ENCODE measurements at places on chromosomes 16 and 17.
A peak's percentile ranks its signal among the peaks of the same experiment; 100 is the strongest.

- no peak for DNase-seq
These were observed 56.0 kb downstream of the MEAK7 start for GRCh38 chr16:84448444-84448843.

DNA sequence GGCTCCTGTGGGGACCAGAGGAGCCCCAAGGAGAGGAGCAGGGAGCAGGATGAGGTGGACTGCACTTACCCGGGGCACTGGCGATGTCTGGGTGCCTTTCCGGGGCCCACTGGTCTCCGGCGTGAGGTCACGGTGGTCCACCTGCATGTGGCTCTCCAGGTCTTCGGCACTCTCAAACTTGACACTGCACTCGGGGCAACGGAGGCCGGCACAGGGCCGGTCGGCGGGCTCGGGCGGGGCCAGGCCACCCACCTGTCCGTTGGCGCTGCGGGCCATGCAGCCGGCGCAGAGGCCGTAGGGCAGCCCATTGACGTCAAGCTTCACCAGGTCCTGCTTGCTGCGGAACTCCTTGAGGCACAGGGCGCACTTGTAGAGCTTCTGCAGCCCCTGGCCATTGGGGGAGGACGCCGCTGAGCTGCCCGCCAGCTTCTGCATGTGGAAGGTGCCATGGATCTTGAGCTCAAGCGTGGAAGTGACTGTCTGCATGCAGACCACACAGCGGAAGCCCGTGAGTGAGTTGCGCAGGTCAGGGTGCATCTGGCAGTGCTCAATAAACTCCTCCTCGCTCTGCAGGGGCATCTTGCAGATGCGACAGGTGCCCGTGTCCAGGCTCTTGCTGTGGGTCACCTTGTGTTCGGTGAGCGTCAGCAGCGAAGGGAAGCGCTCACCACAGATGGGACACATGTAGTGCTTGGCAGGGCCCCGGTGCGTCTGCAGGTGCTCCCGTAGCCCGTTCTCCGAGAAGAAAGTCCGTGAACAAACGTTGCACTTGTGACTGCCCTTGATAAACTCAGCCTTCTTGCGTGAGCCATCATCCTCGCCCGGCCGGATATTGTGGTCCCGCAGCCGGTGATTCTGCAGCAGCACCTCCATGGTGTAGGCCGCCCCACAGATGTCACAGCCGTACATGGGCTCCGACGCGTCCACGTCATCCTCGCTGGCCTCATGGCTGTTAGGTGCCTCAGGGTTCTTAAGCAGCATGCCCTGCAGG, 220.0 kb downstream of the ZNF423 start:
- DNase-seq = no peak

DNA sequence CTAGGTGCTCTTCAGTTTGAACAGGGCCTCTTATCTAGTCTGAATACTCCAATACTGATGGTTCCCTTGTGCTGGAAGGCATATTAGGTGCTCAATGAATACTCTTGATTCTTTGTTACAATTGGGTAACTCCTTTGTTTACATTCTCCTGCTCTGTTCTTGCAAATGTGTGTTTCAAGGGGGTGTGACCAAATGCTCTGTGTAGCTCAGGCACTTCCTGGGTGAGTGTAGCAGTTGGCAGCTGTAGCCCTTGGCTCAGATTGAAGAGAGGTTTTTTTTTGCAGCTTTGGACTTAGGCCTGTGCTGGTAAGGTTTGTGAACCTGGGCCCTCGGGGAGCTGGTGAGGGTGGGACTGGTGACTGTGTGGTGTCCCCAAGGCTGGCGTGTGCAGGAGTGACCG, 20.2 kb downstream of the TBCD start:
- DNase-seq = no peak

DNA sequence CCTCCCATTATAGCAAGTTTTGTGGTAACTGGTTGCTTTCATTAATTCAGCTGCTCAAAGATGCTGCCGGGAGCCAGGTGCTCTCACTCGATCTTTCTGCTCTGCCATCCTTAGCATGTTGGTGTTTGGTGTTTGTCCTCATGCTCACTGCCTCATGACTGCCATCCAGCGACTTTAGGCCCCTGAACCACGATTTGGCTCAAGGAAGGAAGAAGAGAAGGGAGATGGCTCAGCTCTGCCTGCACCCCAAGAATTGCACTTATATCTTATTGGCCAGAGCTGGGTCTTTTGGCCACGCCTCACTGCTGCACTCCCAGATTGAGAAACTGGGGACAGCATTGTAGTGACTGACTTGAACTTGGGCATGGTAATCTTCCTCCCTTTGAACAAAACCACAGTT, 52.7 kb downstream of the ARSG start:
- DNase-seq = no peak

DNA sequence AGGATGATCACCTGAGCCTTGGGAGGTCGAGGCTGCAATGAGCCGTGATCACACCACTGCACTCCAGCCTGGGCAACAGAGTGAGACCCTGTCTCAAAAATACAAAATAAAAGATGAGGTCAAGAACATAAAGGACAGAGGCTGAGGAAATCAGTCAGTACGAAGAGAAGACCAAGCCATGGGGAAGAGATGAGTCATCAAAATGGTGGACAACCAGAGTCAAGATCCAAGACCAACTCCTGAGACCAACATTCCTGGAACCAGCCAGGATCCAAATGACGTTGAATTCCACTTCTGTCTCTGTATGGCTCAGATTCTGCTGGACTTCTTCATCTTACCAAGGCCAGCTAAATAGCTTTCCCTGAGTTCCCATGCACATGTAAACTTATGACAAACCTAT, 44.8 kb upstream of the NOG start:
- DNase-seq = no peak

GRCh38 chr17:17186551-17187505, 19.3 kb downstream of the PLD6 start:
- no peak for DNase-seq

DNA sequence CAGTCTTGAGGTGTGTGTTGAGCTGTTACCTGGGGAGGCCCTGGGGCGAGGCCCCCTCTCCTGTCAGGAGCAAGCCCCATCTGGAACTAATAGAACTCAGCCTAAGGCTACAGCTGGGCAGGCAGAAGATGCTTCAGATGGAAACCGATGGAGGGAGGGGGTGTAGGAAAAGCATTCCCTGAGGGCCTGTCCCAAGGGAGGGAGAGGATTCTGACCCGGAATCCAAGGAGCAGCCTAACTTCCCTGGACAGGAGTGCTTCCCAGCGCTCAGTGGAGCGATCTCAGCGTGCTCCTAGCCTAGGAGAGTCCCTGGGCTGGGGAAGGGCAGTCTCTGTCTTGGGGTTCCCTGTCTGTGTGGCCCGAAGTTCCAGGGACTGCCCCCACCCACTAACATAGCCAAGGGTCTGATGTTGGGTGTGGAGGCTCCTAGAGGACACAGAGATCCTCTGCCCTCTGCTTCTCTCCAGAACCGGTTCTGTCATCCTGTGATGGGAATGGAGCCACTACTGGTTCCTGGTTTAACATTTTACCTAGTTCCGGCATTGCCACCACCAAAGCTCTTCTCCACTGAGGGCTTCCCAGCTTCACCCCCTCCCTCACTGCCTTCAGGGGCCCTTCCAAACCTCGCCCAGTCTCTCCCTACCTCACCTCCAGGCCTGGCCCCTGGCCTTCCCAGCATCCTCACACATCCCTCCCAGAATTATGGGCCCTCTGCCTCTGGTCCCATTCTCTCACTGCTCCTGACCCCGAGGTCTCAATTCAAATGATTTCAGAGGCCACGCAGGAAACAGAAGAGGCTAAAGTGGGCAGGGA, 58.7 kb downstream of the RTN4RL1 start:
- no peak for DNase-seq

- no peak for DNase-seq
These were observed 539 bp upstream of the CKLF start for GRCh38 chr16:66551788-66552285.

- DNase-seq = no peak
These were observed at the start of gene GPR139 for GRCh38 chr16:20073203-20074098. TSS of gene GPR139 (minus strand) at chr16:20073890. CDS start at chr16:20073616, 274 bp downstream.

DNA sequence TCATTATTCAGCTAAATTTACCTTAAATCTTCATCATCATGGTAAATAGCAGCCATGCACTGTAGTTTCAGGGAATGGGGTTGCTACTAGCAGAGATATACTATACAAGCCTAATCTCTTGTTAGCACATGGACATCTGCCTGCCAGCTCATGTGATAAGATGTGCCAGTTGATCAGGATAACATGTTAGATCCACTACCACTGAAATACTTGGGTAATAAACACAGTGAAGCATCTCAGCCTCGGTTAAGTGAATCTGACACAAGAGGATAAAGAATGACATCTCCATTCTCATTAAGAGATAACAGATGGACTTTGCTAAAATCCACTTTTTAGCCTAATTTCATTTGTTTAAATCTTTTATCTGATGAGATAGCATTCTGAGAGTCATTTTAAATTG, 256.1 kb downstream of the CDH8 start:
- DNase-seq = no peak

DNA sequence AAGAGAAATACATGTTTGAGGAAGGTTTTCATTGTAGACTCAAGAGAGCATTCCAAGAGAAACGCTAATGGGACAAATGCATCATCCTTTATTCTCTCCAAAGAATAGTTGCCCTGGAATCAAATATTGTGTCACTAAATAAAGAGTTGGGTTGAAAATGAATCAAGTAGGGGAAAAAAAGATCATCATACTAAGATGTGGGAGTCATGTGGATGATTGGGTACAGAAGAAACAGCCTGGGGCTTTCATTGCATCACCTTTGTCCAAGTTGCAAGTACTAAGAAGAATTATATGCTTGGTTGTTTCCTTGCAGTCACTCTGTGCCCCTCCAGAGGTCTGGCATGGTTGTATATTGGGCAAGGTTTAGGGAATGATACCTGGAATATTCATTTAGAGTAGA, 658.9 kb downstream of the TOX3 start:
- no peak for DNase-seq

GRCh38 chr16:30535777-30536190, 1.1 kb upstream of the ZNF747 start:
- peak; percentile 50 for DNase-seq

All from stimulated activated CD8-positive, alpha-beta memory T cell treated with anti-CD3 and anti-CD28 coated beads, Interleukin-4, amount 100 ng/mL, for 1 hour (primary cell).